ENCODE measurements at places on chromosomes 7 and 10.

GRCh38 chr10:107059872-107060271 is 104.6 kb downstream of the SORCS1 start:
- DNase-seq, result no peak

DNA sequence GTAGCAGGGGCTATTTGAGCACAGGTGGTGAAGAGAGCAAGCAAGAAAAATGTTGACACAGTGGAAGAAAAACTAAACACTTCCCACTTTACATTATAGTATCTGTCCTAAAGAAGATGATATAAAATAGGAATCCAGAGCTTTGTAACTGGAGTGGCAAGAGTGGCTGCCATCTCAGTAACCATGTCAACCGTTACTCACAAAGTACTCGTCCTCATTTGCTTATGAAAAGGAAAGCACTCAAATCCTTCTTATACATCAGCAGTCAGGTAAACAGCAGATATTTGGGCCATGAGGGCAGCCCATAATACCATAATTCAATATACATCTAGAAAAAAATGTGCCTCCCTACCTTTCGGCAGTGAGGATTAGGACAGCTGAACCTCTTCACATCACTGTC is 70.1 kb downstream of the RNF216 start:
- DNase-seq, result no peak

DNA sequence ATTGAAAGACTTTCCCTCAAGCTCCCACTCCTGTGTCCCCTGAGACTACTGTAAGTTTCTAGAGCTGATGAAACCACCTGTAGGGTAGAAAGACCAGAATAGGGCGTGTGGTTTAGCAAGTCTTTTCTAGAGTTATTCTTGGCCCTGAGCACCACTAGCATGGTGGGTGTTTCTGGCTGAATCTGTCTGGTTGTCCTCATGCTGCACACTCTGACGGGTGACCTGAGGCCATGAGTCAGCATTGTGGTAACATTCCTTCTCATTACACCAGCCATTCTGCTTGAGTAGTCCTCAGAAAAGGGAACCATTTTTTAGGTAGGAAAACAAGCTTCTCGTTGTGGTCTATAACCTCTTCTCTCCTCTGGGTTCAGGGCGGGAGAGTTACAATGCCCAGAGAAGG is 250.3 kb downstream of the SNX13 start:
- peak; percentile 95 for DNase-seq

- no peak for DNase-seq
Measured at GRCh38 chr7:73985737-73986141, 42.2 kb upstream of the ELN start.

GRCh38 chr10:7412928-7413282 is 2.1 kb upstream of the SFMBT2 start:
- DNase-seq, result no peak

DNA sequence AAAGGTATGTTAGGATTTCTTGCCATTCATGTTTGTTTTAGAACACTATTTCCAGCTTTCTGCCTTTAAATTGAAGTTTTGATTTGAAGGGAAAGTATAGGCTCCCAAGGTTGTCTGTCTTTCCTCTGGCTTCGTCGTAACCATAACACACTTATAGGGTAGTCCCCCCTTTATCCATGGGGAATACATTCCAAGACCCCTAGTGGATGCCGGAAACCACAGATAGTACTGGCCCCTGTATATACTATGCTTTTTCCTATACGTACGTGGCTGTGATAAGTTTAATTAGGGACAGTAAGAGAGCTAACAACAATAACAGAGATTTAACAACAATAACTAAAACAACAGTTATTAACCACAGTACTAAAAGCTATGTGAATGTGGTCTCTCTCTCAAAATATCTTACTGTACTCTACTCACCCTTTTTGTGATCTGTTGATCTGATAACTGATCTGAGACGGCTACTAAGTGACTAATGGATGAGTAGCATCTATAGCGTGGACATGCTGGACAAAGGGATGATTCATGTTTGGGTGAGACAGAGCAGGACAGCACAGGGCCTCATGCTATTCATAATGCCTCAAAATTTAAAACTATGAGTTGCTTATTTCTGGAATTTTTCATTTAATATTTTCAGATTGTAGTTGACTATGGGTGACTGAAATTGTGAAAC is 273.1 kb downstream of the AUTS2 start:
- DNase-seq, result peak; percentile 59

GRCh38 chr7:46320956-46321355 is 399.9 kb upstream of the IGFBP3 start:
- peak; percentile 15 for DNase-seq

- peak; percentile 25 for DNase-seq
Measured at GRCh38 chr7:42495256-42495655, 258.2 kb upstream of the GLI3 start.

DNA sequence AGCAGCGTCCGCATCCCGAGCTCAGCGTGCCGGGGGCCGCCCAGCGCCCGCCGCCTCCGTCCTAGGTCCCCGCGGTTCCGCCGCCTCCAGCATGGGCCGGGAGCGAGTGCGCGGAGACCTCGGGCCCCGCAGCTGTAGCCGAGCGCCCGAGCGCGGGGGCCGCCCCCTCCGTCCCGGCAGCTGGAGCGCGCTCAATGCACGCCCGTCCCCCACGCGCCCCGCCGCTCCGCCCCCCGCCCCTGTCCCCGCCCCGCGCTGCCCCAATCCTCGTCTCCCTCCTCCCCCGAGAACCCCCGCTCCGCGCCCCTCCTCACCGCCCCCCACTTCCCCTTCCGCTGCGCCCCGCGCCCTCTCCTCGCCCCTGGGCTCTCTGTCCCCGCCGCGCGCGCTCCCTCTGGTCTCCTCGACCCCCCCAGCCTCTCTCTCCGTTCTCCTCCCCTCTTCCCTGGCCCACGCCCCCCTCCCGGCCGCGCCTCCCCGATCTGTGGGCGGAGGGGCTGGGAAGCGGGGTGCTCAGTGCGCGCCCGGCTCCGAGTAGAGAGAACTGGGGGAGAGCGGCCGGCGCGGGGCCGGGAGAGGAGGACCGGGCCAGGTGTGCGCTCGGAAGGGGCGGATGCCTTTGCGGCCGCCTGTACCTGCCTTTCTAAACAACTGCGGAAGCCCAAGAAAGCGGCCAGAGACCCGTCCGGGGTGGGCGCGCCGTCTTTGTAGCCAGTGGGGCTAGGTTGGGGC is at the start of gene VIPR2:
Gene VIPR2 (minus strand): TSS at position 110 of the 732 bp plus-strand sequence. CDS start 96 bp downstream, at position 14.
- DNase-seq, result no peak

- DNase-seq, result no peak
Measured at GRCh38 chr10:75342397-75342796, 59.2 kb downstream of the ZNF503 start.

DNA sequence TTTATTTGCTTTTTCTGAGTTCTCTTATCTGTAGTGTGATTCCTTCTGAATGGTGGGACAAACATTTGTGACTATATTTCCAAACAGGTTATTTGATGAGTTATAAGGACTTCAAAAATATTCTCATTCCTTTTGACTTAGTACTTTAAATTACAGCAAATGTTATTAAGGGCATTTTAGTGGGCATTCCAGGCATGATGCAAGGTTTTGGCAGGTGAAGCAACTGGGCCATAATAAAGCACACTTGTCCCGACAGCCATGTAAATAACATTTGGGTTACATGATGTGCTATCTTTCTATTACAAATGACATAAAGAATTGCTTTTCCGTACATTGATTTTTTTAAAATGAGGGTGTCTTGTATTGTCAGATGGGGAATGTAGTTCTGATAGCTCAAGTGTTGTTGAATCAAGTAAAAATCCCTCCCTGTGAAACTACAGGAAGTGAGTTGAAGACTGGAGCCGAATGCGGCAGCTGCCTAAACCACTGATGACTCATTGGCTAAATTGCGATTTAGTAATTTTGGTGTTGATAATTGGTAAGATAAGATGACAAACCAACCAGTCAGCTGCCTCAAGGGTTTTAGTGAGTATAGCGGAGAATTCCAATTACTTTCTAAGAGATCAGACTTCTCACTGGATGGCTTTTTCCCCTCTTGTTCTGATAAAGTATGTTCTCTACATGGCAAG is 231.3 kb upstream of the NPY start:
- DNase-seq, result peak; percentile 93

DNA sequence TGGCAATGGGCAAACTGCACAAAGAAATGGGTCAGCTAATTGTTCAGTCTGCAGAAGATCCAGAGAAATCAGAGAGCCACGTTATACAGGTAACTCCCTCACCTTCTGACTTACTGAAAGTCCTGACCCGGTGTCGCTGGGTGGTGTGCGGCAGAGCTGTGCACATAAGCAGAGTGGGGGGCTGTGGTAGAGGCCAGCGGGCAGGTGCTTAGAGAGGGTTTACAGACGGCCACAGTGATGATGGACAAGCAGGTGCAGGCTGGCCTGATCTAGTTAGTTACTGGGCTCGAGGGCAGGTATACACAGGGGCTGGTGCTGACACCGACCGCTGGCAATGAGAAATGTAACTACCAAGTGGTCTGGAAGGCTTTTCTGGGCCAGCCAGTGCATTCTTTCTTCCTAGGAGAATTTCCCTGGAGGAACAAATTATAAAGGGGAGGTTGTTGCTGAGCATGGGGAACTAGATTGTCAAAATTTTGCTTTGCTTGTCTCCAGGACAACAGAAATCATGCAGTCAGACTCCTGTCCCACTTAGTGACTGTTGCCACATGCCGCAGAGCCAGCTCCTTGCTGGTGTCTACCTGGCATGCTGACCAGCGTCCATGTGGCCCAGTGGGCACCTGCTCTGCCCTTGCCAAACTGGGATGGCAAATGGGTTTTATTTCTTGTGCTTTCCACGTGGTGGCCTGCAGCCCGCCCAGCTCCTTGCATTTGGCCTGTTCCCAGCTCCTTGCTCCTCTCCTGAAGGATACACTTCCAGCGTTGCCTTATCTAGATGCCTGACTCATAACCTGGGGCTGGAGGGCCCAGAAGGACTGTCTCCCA is 28.8 kb downstream of the DENND10 start:
- DNase-seq, result no peak

DNA sequence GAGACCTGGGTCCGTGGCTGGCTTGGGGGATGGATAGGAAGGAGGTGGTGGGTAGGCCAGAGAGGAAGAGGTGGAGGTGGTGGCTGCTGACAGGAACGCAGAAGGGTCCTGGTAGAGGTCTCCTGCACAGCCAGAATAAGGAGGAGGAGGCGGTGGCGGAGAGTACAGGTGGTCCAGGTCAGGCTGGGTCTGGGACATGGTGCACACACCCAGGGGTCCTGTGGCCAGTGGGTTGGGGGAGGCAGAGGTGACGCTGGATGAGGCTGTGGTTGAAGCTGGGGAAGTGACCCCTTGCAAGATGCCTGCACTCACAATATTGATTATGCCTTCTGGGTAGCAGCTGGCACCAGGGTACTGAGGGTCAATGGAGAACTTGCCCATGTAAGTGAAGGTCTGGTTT is 2.2 kb downstream of the EGR2 start:
- no peak for DNase-seq

GRCh38 chr10:131655101-131655849 is 245.5 kb upstream of the PPP2R2D start:
- DNase-seq, result no peak

GRCh38 chr7:17495655-17496394 is 197.4 kb downstream of the AHR start:
- DNase-seq, result no peak

All from EH (cell line).